ENCODE measurements at places on chromosomes 5 and 9.

GRCh38 chr5:170293273-170293672 lies 4.3 kb downstream of the LCP2 start:
- DNase-seq: no peak

GRCh38 chr9:113274474-113275156 lies 757 bp downstream of the CDC26 start:
- DNase-seq: peak; percentile 73

DNA sequence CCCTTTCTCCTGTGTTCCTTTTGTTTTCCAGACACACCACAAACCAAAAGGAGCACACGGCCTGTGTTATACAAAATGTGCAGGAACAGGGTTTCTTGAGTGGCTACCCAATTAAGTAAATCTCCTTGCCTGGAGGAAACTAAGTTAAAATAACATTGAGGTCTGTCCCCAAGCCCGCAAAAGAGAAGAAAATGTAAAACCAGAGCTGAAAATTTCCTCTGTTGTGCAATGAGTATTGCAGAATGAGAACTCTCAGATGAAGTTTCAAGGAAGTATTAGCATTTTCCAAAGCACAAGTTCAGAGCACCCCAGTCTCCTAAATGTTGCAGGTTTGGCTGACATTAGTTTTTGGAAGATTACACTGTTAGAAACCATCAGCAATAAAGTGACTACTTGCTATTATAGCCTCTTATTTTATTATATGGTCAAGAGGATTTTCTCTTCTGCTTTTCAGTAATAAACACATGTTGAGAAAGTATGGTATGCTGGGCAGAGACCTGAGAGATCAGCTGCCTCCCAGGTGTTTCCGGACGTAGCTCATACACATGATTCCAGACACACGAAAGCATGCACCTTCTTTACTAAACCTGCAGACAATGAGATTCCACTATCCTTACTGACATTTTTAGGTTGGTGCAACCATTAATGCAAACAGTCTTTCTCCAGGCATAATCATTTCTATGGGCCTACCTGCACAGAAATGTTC lies 161.3 kb downstream of the SNCAIP start:
- no peak for DNase-seq

DNA sequence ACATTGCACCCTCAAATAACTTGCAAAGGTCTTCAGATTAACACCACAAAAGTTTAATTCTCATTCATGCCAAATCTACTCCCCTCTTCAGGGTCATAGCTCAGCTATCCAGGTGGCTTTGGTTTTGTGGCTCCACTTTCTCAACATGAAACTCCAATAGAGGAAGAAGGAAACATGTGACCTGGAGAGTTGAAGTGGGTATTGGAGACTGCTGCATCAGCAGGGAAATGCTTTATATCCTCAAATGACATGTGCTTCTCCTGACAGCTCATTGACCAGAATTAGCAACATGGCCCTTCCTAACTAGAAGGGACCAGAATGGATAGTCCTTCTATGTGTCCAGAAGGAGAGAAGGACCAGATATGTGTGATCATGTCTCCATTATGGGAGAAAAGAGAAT lies 73.6 kb downstream of the TLR4 start:
- DNase-seq: peak; percentile 10

DNA sequence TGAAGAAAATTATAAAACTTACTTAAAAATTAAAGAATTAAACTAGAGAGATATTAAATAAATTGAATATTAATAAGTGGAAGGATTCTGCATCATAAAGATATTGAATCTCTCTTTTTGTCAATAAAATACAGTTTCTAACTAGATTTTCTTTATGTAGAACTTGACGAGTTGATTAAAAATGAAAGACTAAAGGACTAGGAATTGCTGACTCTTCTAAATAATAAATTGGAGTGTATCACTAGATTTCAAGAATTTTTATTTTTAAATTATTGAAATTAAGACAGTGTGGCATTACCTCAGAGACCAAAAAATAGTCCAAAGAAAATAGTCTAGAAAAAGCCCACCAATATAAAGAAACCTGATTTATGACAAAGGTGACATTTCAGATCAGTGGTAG lies 492.4 kb downstream of the CETN3 start:
- DNase-seq: no peak

- DNase-seq: no peak
These were observed 16.7 kb downstream of the GDA start for GRCh38 chr9:72165821-72166547.

- DNase-seq: peak; percentile 32
These were observed 4.9 kb upstream of the SH3PXD2B start for GRCh38 chr5:172458976-172459782.

Measured in kidney capillary endothelial cell (primary cell).